Activated CD4-positive, alpha-beta T cell treated with anti-CD3 and anti-CD28 coated beads, Interleukin-2, amount 10 ng/mL, durations not matched to agents 24 days and 14 days (primary cell): ENCODE measurements at places on chromosomes 3 and 15. TPM values are rescaled to one million over a fixed set of nuclear protein-coding genes. Genes with fewer than 3 reads are reported as not detected.

HGD gene
- total RNA-seq, result 0.19 and 0.24 TPM in 2 replicates

ST6GAL1 gene
- total RNA-seq, result 128 and 132 TPM in 2 replicates

LRRC34 gene
- 4.7 and 5.8 TPM in 2 replicates for total RNA-seq

GOLGA6L25 gene
- not detected in 2 replicates for total RNA-seq

TJP1 gene
- not detected in 2 replicates for total RNA-seq

COPG1 gene
- 142 and 164 TPM in 2 replicates for total RNA-seq

KLHL40 gene
- total RNA-seq, result not detected in 2 replicates

CCR1 gene
- total RNA-seq, result 5.9 and 6.7 TPM in 2 replicates

UBAP1L gene
- total RNA-seq, result 6.3 and 6.6 TPM in 2 replicates

BMF gene
- 8.4 and 9.1 TPM in 2 replicates for total RNA-seq

SLC6A11 gene
- not detected in 2 replicates for total RNA-seq
